NCI-H1105 treated with DMSO at 0.1 percent for 48 hours (cell line): ENCODE measurements at places on chromosomes 1 and 21.

DNA sequence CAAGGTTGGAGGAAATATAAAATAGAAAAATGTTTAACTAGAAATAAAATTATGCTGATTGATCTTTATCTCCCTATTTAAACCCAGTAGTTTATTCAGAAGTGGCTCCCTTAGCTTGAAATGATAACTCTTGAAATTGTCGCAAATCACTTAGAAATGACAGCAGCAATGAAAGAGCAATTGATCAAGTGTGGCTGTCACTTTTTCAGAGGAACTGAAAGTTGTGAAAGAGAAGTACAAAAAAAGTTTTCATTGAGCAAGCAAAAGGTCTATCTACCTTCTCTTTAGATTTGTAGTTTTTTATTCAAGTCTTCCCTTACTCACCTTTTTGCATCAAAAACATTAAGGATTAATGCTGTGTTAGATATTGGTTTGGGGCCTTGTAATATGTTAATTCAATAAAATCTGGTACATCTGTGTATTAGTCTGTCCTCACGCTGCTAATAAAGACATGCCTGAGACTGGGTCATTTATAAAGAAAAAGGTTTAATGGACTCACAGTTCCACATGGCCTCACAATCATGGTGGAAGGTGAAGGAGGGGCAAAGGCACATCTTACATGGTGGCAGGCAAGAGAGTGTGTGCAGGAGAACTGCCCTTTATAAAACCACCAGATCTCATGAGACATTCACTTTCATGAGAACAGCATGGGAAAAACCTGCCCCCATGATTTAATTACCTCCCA, 48.3 kb downstream of the LRRC8C start:
- DNase-seq = no peak

DNA sequence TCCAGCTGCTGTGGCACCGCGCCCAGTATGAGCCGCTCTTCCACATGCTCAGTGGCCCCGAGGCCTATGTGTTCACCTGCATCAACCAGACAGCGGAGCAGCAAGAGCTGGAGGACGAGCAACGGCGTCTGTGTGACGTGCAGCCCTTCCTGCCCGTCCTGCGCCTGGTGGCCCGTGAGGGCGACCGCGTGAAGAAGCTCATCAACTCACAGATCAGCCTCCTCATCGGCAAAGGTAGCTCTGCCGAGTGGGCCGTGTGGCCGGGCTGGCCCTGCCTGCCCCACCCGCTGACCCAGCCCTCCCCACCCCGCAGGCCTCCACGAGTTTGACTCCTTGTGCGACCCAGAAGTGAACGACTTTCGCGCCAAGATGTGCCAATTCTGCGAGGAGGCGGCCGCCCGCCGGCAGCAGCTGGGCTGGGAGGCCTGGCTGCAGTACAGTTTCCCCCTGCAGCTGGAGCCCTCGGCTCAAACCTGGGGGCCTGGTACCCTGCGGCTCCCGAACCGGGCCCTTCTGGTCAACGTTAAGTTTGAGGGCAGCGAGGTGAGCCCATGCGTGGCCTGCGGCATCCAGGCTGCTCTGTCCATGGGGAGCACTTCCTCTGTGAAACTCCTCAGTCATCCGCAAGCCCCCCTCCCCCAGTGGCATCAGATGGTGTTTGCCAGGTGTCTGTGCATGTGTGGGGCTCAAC, 64.2 kb downstream of the PIK3CD start:
- no peak for DNase-seq

DNA sequence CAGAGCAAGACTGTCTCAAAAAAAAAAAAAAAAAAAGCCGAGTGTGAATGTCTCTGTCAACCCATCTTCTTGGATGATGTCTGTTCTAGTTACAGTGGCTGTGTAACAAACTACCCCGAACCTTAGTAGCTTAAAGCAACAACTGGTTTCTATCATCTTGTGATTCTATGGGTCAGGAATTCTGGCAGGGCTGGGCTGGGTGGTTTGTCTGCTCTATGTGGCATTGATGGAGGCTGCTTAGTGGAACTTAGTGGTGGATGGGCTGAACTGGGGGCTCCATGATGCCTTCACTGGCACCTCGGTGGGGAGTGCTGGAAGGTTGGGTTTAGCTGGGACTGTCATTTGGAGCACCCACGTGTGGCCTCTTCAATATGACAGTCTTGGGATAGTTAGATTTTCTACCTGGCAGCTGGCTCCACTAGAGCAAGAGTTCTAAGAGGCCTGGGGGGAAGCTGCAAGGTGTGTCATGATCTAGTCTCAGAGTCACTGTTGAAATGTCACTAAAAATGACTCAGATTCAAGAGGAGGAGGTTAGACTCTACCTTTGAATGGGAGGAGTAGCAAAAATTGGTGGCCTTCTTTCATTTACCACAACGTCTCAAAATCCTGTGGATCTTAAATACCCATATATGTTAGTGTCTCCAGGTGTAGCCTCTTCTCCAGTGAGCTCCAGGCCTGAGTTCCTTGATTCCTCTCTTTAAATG, 18.6 kb downstream of the ACOT11 start:
- no peak for DNase-seq

DNA sequence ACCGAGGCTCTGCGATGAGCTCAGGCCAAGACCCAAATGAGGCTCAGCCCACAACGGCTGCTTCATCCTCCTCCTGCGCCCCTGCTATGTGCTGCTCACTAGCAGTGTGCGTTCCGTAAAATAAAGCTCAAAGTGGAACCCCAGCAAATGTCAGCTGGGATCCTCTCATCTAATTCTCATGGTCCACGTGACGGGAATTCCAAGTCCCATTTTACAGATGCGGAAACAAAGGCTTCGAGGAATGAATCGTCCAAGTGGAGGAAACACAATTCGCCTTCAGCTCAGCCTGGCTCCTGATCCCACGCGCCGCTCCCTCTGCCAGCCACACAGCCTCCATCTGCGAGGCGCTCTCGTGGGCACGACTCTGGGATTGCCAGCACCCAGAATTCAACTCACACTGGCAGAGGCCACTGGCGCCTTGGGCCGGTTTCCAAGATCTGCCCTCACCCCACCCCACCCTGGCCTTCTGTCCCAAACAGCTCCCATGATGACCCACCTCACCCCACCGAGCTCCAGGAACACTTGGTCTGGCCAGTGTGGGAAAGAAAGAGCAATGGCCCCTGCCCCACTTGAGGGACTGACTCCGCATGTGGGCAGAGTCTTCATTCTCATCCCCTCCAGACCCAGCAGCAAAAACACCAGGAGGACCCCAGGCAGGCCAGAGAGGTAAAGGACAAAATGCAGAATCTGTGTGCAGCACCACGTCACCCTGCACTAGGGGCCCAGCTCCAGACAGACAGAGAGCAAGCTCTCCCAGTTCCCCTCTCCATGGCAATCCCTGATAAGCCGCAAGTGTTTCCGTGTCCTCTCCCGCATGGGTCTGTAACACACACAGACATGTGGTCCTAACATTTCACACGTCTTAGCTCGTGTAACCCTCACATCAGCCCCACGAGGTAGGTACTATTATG, 10.5 kb downstream of the CASZ1 start:
- no peak for DNase-seq

DNA sequence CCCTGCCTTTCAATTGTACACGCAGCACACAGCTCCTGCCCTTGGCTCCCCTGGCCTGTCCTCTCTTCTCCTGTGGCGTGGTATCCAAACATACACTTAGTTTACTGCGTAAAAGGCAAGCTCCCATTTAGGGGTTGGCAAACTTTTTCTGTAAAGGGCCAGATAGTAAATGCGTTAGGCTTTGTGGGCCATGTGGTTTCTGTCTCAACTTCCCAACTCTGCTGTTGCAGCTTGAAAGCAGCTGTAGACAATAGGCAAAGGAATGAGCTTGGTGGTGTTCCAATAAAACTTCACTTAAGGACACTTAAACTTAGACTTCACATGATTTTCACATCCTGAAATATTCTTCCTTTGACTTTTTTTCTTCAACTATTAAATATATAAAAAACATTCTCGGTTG, 63.3 kb downstream of the RHOU start:
- no peak for DNase-seq

- DNase-seq = no peak
Measured at GRCh38 chr1:98289311-98289710, 368.5 kb upstream of the DPYD start.

GRCh38 chr1:150804671-150805070, 3.4 kb downstream of the CTSK start:
- DNase-seq = no peak

- no peak for DNase-seq
Measured at GRCh38 chr1:223228931-223229528, 86.0 kb upstream of the TLR5 start.

- no peak for DNase-seq
Measured at GRCh38 chr1:212587016-212587887, 21.3 kb upstream of the ATF3 start.

GRCh38 chr1:245598524-245599305, 443.9 kb downstream of the KIF26B start:
- no peak for DNase-seq

DNA sequence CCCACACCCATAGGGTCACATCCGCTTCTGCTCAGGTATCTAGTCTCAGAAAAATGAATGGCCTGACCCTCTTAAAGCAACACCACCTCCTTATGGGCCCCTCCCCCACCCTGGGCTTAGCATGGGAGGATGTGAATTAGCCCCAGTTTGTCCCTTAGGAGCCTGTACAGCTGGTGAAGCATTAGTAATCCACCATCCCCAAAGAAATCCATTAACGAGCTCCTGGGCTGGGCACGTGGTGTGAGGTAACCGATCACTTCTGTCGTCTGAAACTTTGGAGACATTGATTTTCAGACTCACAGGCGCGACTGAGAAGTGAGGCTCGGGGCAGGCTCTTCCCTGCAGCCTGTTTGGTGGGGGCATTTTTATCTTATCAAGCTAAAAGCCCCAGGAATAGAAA, 10.5 kb downstream of the RASSF5 start:
- DNase-seq = no peak

DNA sequence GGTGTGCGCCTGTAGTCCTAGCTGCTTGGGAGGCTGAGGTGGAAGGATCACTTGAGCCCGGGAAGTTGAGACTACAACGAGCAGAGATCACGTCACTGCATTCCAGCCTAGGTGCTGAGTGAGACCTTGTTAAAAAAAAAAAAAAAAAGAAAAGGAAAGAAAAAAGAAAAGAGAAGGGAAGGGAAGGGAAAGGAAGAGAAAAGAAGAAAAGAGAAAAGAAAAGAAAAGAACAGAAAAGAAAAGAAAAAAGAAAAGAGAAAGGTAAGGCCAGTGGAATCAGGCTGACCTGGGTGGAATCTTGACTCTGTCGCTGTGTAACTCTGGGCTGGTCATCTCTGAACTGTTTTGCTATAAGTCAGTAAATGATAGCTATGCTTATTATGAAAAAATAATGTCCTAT, 33.7 kb upstream of the KIRREL1 start:
- no peak for DNase-seq
